ENCODE measurements at places on chromosomes 1 and 21.

- DNase-seq, result no peak
These were observed 119.6 kb upstream of the BRINP3 start for GRCh38 chr1:190597294-190597693.

GRCh38 chr1:162498496-162498810 lies 835 bp downstream of the UHMK1 start:
- no peak for DNase-seq

- DNase-seq, result peak; percentile 41
These were observed at the start of gene IL19 for GRCh38 chr1:206770531-206771337. IL19 (plus strand) TSS chr1:206770773; CDS start chr1:206836663, 65,890 bp downstream.

GRCh38 chr1:68495532-68495931 lies 1.4 kb downstream of the DEPDC1 start:
- DNase-seq, result no peak

DNA sequence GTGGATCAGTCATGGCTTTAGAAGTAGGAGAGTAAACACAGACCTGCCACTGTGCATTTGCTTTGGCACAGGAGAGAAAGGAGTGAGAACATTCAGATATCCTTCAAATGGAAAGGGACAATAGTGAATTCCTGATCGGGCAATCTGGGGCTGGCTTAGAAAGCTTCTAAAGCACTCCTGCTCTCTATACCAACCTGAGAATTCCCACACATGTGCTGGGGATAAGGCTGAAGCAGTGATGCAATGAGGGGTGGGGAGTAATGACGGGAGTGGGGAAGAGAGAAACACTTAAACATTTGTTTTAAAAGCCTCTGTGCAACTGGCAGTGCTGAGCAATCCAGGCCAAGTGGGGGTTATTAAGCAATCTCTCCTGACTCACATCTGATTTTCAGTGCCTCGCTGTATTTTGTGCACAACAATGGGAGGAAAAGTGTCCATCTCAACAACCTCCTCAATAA lies 108.8 kb downstream of the KIAA0319L start:
- DNase-seq, result peak; percentile 88

- peak; percentile 69 for DNase-seq
These were observed 6.4 kb upstream of the E2F2 start for GRCh38 chr1:23537296-23537973.

DNA sequence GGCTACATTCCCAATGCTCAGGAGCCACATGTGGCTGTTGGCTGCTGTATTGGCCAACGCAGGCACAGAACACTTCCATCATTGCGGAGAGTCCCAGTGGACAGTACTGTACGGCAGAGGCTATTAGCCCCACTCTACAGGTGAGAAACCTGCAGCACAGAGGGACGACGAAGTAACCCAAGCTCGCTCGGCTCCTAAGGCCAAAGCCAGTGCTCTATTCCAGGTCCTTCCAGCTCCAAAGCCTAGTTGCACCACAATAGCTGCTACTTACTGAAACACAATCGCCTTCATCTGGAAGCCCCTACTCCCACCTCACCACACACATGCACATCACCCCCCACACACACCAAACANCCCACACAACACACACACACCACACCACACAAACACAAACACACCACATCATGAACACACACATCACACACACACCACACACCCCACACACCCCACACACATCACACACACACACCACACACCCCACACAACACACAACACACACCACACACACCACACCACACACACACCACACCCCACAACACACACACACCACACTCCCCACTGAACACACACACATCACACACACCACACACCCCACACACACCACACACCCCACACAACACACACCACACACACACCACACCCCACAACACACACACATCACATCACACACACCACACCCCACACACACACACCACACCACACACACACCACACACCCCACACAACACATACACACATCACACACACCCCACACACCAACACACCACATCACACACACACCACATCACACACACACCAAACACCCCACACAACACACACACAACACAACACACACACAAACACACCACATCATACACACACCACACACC lies 3.2 kb downstream of the LYPD8 start:
- DNase-seq, result no peak

DNA sequence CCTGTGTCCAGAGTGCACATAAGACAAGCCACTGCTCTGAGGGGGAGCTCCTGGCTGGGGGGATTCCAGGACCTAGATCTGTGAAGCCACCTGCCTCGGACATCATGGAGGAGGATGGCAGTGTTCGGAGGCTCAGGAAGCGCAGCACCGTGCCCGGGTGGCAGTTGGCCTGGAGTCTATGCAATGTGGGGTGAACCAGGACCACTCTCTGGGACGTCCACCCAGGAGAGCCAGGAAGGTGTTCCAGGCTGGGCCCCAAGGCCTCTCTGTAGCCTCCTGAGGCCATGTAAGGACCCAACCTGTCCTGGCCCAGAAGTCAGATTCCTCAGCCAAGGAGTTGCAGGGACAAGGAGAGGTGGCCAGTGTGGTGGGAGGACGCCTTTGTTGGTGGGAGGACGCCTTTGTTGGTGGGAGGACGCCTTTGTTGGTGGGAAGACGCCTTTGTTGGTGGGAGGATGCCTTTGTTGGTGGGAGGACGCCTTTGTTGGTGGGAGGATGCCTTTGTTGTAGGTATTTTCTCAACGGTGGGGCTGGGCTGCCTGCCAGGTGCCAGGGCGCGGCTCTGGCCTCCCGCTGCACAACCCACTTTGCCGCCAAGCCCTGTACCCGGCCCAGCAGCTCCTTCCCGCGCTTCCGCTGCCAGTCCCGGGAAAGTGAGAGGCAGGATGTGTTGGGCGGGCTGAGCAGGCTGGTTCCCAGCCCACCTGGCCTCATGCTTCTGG lies 30.6 kb upstream of the BMP8B start:
- no peak for DNase-seq

DNA sequence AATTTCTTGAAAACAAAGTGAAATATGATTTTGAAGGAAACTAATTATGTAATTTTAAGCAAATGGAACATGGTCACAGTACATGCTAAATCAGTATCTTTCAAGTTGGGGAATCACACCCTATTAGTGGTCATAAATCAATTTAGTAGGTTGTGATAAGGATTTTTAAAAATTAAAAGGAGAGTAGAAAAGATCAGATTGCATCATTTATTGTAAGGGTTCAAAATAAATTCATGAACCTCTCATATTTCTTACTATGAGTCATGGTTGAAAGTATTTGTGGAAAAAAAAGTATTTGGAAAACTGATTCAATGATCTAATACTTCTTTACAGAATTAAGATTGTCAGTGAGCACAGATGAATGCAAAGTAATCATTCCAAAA lies 14.6 kb downstream of the ADSS2 start:
- DNase-seq, result no peak

DNA sequence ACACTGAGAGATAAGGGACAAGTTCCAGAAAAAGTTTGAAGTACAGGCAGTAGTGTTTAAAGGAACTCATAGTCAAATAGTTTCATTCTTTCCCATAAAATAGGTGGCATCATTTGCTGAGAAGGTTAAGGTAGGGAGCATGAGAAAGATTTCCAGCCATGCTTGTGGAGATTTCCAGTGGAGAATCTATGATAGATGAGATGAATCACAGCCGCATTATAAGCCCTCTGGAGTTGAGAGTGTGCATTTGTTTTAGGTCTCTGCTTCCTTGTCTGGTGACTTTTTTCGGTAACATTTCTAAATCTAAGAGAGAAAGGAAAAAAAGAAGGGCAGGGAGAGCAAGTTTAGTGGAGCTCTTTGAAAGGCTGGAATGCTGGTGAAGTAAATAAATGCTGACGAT lies 108.7 kb downstream of the DISP1 start:
- no peak for DNase-seq

DNA sequence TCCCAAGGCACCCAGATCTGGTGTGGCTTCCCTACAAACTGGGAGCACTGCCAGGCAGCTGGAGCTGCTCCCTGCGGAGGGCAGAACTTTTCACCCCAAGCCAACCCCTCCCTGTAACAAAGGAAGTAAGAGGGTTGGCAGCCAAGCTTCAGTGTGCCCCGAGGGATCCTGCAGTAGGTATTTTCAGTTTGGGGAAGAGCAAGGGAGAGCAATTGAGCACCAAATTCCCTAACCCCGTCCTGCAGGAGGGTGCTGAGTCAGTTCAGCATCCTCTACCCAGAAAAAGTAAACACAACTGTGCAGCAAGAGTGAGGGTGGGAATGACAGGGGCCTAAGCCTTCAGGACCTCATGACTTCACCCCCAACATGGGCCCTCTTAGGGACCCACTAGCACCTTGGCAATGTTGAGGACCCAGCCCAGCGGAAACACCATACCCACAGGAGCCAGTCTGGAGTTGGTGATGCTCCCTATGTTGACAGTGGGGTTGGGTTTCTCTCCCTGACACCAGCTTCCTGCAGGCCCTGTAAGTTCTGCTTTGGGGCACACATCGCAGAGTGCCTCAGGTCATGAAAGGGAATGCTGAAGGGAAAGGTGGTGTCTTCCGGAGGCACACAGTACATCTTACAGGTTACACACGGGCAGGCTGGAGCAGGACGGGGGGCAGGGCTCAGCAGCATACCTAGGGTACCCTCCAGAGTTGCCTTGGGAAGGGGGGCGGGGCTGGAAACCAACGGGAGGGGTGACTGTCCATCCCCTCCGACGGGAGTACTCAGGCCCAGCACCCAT lies 14.8 kb downstream of the SH3BP5L start:
- no peak for DNase-seq

GRCh38 chr1:204194080-204194479 lies 2.2 kb downstream of the KISS1 start:
- no peak for DNase-seq

GRCh38 chr1:60228041-60228491 lies 154.5 kb upstream of the C1orf87 start:
- peak; percentile 60 for DNase-seq

- peak; percentile 28 for DNase-seq
These were observed 45.8 kb upstream of the CYP2J2 start for GRCh38 chr1:59972216-59972927.

GRCh38 chr21:17598437-17598836 lies 14.3 kb downstream of the BTG3 start:
- no peak for DNase-seq

DNA sequence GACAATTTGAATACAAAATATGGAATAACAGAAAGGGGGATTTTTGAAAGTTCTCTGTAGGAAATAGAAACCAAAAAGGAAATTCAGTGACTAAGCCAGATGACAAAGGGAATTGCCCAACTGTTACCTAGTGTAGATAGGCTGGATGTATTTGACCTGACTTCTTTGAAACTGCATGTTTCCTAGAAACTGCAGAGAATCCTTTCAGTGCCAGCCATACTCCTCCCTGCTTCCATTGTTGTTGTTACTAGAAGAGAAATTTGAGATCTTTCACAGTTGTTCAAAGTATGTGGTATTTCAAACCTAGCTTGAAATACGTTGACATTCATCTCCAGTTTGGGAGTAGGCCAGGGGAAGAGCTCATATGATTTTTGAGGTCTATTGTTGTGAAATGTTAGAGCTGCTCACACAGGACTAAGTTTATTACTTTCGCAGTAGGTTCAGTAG lies 1.8 kb upstream of the GBP5 start:
- DNase-seq, result peak; percentile 76

DNA sequence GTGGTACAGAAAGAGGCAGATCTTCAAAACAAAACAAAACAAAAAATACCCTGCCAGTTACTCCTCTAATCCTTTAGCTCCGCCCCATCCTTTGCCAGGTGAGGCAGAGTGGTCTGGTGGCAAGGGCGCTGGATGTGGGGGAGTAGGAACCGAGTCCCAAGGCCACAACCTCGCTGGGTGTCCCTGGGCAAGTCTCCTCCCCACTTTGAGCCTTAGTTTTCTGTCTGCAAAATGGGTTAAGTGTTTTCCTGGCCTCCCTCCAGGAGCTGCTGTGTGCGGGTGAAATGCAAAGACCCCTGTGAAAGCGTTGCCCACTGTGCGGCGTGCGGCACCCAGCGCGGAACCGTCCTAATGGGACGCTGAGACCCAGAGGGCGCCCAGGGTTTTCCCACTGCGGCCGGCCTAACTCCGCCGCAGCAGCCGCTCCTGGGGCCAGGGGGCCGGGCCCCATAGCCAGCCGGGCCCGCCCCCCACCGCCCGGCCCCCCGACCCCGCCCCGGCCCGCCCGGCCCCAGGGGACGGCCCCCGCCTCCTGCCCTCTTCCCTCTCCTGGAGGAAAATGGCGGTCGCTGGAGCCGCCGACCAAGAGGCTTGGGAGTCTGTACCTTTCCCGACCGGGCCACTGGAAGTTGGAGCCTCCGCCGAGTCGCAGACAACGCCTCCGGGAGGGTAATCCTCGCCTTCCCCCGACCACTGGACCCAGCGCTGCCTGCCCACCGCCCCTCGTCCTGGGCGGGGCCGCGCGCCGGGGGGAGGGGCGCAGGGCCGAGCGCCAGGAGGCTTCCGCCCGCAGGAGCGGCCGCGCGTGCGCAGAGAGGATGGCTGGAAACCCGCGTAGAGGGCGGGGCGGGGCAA lies at the start of the genes ERMAP and SVBP:
TSS of gene ERMAP (plus strand) at position 538 of the 855 bp plus-strand sequence. CDS start 13,327 bp downstream, outside the sequence.
TSS of gene SVBP (minus strand) at position 813 of the 855 bp plus-strand sequence. CDS start 853 bp downstream, outside the sequence.
- peak; percentile 77 for DNase-seq

DNA sequence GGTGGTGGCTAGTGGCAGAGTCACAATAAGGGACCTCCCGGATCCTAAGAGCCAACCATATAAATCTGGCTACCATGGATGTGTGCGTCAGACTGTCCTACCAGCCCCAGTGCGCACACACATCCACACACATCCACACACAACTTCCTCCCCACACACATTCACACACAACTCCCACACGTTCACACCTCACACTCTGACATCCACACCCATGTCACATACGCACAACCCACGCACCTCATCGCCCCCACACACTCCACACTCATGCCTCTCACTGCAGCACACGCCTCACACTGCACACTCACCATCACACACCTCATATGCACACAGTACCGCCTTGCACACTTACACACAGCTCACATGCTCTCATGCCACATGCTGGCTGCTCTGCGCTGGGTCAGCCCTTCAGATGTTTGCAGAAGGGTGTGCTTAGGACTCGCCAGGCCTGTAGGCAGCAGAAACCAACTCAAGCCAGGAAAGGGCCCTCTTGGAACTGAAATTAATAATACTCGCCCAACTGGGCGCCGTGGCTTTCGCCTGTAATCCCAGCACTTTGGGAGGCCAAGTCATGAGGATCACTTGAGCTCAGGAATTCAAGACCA lies 3.0 kb downstream of the LDLRAD2 start:
- no peak for DNase-seq

GRCh38 chr1:213790565-213790964 lies 197.2 kb upstream of the PROX1 start:
- no peak for DNase-seq

DNA sequence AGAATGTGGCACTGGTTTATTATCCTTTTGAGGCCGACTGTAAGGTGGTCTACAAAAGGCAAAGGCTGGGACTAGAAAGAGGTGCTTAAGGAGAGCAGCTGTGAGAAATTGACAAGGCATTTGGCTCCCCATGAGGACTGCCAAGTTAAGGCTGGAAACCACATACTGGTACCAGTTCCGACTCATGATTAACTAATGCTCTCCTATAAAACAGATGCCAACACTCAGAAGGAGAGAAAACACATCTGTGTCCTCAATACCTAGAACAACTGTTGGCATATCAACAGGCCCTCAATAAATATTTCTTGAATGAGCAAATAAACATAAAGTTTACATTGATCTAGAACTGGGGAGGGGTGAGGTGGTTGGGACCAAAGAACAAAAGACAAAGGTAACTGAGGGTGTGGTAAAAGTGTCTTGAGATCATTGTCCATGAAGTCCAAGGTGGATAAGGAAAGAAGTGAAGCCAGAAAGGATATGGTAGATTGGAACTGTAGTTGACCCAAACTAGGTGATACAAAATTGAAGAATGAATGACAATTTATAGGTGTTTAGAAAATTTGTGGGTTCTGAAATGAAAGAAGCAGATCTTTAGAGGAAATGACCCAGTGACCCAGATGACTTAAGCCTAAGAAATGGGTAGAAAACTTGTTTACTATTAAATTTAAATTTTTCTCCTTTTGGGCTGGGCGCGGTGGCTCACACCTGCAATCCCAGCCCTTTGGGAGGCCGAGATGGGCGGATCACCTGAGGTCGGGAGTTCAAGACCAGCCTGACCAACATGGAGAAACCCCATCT lies 16.9 kb upstream of the MCL1 start:
- no peak for DNase-seq
